ENCODE measurements at places on chromosomes 12 and 14.

DNA sequence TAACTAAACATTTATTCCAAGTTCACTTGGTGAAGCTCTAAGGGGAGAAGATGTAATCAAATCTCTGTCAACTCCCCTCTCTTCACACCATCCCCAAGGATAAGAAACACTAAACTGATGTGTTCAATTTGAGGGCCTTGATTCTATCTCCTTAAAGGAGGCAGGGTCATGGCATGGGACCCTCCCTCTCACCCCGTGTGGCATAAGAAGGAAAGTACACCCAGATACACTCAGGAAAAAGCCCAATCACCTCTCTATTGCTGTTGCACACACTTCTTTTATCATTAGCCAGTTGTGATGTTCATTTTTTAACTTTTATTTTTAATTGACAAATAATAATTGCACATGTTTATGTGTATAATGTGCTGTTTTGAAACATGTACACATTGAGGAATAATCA is 35.1 kb downstream of the WASHC3 start:
- no peak for DNase-seq

DNA sequence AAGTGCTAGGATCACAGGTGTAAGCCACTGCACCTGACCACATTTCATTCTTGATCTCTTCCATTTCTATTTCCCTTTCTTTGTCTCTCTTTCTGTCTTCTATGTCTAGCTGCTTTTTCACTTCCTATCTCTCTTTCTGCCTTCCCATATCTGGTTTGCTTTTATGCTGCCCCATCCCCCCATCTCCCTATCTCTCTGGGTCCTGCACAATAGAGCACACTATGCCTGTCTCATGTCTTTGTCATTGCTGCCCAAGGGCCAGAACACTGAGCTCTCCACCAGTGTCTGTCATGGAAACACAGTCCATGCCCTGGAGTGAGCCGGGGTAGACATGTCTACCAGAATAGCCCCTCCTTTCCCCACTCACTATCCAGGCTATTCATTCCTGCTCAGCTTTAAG is 12.3 kb upstream of the RARG start:
- no peak for DNase-seq

GRCh38 chr12:24378548-24379407 is 429.3 kb upstream of the SOX5 start:
- no peak for DNase-seq

- DNase-seq = no peak
Observed at GRCh38 chr12:104232609-104233280, 17.2 kb downstream of the TXNRD1 start.

GRCh38 chr12:62910549-62911169 is 24.3 kb downstream of the PPM1H start:
- no peak for DNase-seq

Data from ascending aorta (tissue), 2 donors.